ENCODE measurements at places on chromosomes 4 and X.
A peak's percentile ranks its signal among the peaks of the same experiment; 100 is the strongest.

DNA sequence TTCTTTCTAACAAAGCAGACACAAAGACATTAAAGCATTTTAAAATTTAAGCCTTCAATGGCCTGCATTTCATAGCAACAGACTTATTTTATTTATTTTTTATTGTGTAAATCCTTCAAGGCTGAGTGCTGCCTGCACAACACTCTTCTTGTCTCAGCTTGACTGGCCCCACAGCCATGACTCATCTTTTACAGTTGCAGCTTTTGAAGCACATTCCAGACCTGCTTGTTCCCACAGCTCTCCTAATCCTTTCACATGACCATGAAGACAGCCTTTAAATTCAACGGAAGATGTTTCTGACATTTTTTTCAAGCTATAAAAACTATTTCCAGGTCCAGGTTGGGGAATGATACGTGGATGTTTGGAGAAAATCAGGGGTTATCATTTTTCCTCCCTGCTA lies 276.9 kb upstream of the TACR3 start:
- no peak for DNase-seq

DNA sequence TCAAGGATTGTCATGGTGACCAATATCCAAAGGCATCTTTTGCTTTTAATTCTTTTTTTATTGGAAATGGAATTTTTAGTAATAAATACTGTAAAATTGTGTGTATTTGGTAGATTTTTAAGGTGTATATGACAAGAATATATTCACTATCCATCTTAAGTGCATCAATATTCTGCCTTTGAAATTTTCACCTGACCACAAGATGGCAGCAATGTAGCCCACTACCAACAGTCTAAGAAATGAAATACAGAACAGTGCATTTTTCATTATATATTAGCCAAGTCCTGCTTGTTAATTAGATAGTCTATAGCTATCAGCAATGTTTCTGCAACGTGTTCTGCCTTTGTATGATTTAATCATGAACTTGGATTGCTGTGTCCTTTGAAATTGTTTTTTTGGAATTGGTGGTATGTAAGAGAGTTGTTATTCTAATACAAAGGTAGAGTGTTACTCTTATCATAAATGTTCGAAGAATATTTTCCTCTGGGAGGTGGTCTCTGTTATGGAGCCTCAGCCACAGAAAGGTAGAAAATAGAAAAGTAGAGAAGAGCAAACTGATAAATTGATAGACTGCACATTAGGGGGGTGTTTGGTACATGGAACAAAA lies 38.2 kb downstream of the HPGDS start:
- peak; percentile 37 for DNase-seq

- no peak for DNase-seq
Observed at GRCh38 chr4:86368433-86368832, 8.6 kb upstream of the MAPK10 start.

DNA sequence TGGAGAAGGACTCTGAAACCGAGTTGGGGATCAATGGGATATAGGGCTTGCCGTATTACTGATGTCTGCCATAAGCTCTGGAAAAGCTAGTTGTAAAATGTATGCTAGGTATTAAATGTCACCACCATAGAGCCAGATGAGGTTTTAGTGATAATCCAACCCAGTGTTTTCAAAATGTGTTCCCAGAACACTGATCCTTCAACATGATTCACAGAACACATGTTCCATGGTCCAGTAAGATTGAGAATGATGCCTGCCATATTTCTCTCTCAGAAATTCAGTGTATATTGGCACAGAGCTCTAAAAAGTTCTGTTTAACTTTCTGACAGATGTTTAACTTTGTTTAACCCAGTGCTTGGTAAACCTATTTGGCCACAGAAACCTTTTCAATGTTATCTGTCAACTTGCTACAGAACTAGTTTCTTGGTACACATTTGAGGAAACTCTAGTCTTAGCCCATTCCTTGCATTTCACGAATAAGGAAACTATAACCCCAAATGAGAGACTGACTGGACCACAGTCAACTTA lies 160.2 kb downstream of the PALLD start:
- DNase-seq, result no peak

DNA sequence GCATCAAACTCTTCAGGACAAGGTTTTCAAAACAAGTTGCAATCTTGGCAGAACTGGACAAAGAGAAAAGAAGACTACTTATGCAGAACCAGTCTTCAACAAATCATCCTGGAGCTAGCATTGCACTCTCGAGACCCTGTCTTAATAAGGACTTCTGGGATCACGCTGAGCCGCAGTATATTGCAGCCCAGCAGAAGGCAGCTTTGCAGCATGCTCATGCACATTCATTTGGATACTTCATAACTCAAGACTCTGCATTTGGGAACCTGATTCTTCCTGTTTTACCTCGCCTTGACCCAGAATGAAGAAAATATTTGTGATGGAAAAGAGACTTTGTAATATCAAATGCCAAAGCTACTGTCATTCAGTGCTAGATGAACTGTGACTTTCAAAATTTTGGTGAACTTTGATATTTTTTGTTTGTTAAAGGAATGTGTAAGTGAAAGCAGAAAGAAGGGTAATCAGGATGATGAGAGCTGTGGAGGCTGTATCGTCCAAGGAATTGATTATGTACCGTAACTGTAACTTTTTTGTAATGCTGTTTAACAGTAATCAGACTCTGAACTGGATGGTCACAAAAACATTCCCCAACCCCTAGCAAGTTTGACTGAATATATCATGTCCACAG lies 27.2 kb downstream of the HSPA4L start:
- no peak for DNase-seq

DNA sequence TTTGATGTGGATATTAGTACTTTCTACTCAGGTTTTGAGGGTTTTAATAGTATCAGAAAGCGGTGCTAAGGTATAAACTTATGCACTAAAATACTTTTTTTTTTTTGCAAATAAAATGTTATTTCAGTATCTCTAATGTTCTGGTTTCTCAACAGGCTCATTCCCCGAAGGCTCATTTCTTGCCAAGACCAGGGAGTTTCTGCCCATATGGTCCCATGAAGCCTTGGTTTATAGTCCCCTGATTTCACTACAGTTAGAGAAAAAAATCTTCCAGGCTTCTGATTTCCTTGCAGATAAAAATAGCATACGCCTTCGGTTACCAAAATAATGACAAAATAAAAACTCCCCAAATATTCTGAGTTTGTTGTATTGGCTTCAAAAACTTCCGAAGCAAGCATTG lies 814.2 kb upstream of the PABPC4L start:
- no peak for DNase-seq

GRCh38 chr4:37455301-37456131 lies 211.0 kb downstream of the NWD2 start:
- DNase-seq, result no peak

DNA sequence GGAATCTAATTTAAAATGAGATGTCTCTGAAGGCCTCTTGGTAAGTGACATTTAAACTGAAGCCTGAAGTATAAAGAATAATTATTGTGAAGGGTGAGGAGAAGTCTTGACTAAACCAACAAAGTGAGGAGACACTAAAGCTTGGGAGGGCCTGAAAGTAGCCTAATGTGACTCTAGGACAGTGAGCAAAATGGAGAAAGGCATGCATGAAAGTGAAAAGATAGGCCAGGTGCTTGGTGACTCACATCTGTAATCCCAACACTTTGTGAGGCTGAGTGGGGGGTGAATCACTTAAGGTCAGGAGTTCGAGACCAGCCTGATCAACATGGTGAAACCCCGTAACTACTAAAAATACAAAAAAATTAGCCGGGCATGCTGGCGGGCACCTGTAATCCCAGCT lies 46.9 kb upstream of the SMARCAD1 start:
- peak; percentile 18 for DNase-seq

- DNase-seq, result no peak
Observed at GRCh38 chr4:95625020-95625419, 76.2 kb upstream of the UNC5C start.

DNA sequence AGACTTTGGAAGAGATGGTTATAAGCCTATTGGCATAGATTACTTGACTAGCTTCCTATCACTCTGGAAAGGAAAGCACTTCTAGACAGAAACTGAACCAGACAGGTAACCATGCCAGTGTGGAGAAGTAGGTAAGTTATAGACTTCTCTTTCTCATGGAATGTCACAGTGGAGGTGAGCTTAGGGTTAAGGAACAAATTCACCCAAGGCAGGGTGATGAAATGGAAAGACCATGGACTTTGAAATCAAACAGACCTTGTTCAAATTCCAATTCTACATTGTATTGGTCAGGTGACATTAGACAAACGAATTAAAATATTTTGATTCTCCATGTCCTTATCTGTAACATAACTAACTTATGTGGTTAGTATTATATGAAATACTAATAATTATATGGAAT lies 7.7 kb upstream of the RAP1GDS1 start:
- no peak for DNase-seq
